ENCODE measurements at places on chromosomes 11 and 22. TPM values are rescaled to one million over a fixed set of nuclear protein-coding genes. Genes with fewer than 3 reads are reported as not detected.
A peak's percentile ranks its signal among the peaks of the same experiment; 100 is the strongest.

The LYVE1 gene
- total RNA-seq: 31.3 TPM

- DNase-seq: no peak
Observed at GRCh38 chr11:130442737-130443136, 5.7 kb upstream of the ADAMTS15 start.

- DNase-seq: no peak
Observed at GRCh38 chr22:48240935-48241230, 1478.4 kb downstream of the TBC1D22A start.

The KCNE3 gene
- total RNA-seq: 18.8 TPM

GRCh38 chr22:31279821-31280505, 12.3 kb downstream of the PIK3IP1 start:
- no peak for DNase-seq

The CABP4 gene
- total RNA-seq: 2.0 TPM

The PAX6 gene
- 1.8 TPM for total RNA-seq

DNA sequence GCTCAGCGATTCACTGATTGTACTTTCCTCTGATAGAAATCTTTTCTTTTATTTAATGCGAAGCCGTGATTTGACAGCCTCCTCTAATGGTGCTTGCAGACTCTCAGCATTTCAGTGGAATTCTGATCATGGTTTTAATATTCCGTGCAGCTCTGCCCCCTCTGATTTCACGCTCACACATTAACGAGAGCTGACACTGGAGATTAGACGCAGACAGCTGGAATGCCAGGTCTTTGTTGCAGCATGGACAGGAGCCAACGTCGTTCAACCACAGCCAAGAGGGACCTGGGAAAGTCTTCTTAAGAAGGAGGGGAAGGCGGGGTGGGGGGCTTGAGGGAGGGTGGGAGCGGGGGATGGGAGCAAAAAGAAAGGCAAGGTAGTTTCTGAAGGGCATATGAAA, 186.4 kb downstream of the BLID start:
- DNase-seq: no peak

The HPS4 gene
- total RNA-seq: 26.9 TPM

- DNase-seq: no peak
Observed at GRCh38 chr11:115263799-115264656, 240.2 kb downstream of the CADM1 start.

- no peak for DNase-seq
Observed at GRCh38 chr11:125174686-125175085, 10.1 kb downstream of the PKNOX2 start.

- DNase-seq: no peak
Observed at GRCh38 chr11:45021001-45021400, 70.3 kb upstream of the TP53I11 start.

DNA sequence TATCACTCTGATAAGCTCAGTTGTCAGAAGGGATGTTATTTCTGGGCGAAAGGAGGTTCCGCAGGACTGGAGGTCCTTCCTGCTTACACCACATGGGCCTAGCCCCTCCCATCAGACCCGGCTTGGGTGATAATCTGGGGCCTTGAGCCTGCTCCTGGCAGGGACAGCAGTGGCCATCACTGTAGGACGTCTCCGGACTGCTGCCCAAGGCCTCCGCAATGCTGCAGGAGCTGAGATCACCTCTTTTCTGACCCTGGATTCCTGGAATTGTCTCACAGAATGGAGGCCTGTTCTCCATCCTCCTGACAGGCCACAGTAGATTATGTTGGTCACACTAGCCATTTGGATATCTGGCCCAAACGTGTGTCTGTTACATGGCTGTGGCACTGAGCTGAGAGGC, 9.2 kb upstream of the BIK start:
- no peak for DNase-seq

The PHOX2A gene
- total RNA-seq: 0.61 TPM

GRCh38 chr22:28557184-28557583, 122.5 kb downstream of the TTC28 start:
- no peak for DNase-seq

The MISFA gene
- 2.0 TPM for total RNA-seq

DNA sequence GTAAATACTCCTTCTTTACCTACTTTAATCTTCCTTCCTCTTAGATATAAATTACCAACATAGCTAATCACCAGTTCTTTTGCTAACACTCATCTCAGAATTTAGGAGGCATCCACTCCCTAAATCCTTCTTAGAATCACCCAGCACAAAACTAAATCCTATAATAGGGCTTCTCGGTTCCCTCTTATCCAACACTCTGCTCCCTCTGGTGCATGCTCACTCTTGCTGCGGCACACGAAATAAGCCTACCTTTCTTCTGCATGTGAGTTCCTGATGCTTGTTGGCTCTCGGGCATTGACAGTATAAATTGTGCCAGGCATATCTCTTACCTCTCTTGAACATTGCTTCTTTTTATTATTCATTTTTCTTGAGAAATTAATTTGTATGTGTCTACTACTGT, 61.0 kb downstream of the OR5AK2 start:
- no peak for DNase-seq

The GLB1L2 gene
- total RNA-seq: 28.6 TPM

DNA sequence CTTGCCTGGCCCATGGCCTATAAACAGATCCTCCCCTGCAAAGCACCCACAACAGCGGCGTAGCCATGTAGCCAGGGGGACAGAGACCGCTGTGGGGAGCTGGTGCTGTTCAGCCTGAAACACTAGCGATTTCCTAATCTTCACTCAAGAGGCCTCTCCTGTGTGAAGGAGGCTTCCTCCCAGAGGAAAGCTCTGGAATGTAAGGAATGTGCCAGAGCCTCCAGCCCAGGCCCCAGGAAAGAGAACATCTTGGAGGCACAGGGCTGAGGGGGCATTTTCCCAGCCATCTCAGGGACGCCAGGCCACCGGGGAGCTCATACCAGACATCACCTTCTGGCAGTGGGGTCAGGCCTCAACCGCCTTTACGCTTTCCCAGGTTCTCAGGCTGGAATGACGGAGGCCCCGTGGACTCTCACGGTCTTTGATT, 24.0 kb downstream of the MIAT start:
- DNase-seq: no peak

The LMO1 gene
- not detected for total RNA-seq

DNA sequence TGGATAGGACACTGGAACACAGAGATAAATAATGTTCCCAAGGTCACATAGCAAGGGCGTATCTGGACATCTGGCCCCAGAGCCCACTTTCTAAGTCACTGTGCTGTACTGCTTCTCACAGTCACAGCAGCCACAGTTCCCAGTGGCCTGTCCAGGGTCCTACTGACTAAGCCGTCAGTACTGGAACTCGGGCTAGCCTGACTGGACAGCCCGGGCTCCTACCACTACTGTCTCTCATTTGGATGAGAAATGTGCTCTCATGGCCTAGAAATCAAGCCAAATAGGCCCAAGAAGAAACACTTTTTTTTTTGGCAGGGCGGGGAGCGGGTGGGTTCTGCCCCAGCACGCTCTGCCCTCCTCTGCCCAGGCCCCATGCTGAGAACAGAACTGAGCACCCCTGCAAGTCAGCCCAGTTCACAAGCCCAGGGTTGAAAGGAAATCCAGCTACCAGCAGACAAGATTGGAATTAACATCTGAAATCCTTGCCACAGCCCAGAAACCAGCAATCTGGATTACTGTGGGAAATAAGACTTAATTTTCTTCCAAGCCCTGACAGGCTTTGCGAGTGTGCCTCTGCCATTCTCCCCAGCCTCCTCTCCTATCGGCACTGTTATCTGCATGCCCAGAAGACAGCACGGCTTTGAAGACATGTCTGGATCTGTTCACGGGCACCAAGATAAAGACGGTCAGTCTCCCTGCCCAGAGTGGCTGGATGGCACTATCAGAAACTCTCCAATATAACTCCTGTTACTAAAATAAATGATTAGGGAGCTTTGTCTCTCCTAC, 182.9 kb upstream of the NCAM1 start:
- DNase-seq: no peak

DNA sequence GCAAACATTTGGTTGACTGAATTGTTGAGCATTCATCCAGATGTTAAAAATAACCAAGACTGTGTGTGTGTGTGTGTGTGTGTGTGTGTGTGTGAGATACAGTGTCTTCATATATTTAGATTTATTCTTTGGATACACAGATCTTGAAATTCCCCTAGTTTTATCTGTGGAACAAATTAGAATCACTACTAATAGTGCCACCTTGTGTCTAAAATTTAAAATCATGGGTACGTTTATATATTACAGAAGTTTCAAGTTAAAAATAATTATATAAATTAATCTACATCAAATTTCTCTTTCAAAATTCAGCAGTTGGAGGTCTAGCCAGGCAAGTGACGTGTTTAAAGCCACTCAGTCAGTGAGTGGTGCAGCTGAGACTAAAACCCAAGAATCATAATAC, 1566.2 kb upstream of the TENM4 start:
- DNase-seq: no peak

GRCh38 chr11:102114032-102114431, 3.8 kb downstream of the YAP1 start:
- no peak for DNase-seq

DNA sequence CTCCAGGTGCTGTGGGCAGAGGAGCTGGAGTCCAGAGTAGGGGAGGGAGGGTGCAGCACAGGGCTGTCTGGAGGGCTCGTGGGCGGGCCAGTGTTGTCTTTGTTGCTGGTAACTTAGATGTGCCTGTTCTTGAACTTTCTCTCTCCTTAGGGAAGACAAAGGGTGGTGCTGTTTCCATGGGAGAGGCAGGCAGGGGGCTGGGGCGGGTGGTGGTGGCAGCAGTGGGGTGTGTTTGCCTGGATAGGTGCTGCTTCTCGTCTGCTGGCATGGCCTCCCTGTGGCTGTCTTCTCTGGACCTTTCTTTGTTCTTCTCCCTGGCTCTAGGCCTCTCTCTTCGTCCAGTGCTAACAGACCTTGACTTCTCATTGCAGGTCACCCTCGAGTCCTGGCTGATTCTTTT, 8.5 kb downstream of the SIDT2 start:
- DNase-seq: no peak

DNA sequence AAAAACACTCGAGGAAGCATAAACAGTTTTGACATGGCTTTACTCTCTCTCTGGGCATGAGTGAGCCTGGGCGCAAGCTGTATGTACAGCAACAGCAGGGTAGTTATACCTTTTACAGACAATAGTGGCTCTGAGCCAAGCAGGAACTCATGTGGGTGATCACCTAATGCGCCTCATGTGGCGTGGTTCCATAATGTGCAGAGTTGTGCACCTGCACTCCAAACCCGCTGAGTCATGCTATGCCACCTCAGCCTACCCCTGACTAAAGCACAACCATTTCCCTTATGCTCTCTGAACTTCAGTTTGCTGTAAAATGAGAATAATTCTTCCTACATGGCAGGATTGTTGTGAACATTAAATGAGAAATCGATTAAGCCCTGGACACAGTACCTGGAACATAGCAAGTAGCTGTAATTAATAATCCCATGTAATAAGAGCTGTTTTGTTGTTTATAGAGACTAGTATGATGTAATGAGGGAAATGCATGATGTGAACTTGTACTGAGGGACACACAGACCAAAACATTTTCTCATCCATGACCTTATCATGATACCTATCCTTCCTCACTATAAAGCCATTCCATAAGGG, 71.6 kb downstream of the CCDC34 start:
- DNase-seq: peak; percentile 77

- DNase-seq: no peak
Observed at GRCh38 chr22:44247346-44247745, 65.4 kb downstream of the SHISAL1 start.

GRCh38 chr11:97430877-97431276, 1041.1 kb downstream of the JRKL start:
- DNase-seq: no peak

The BID gene
- total RNA-seq: 33.2 TPM

The OR52J3 gene
- total RNA-seq: not detected

The OR51B4 gene
- not detected for total RNA-seq

- DNase-seq: no peak
Observed at GRCh38 chr11:83441601-83442000, 155.4 kb upstream of the CCDC90B start.

The GLB1L3 gene
- not detected for total RNA-seq

DNA sequence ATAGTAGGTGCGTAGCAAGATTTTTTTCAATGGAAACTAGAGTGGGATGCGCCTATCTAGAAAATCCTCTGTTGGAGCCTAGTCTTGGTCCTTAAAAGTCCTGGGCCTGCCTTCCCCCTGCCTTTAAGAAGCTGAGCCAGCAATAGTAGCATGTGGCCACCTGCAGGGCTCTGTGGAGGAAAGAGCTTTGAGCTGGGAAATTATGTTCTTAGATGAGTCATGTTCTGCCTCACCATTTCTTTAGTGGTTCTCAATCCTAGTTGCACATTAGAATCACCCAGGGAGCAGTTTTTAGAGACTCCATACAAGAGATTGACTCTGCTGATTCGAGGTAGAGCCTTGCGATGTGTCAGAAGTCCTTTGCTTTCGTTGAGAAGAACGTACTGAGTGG, 133.5 kb downstream of the COMMD9 start:
- no peak for DNase-seq

- no peak for DNase-seq
Observed at GRCh38 chr11:43992183-43992582, 49.7 kb downstream of the C11orf96 start.

DNA sequence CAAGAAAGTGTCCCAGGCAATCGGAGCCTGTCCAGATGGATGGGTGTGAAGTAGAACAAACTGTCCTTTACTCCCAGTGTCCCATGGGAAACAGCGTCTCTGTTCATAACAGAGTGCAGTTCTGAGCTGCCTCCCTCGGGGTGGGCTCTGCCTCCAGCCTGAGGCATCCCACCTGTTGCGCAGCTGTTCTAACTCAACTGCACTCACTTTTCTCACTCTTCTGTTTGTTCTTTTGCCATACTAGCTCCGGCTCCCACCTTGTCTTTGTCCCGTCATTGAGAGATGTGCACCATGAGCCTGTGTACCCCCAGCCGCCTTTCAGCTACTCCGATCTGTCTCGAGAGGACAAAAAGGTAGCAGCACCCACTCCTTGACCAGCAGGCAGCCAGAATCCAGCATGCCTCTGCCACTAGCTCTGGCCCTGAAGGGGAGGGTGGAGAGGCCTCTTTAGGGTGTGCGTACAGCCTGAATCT, 20.7 kb upstream of the CDC42EP2 start:
- DNase-seq: peak; percentile 44

- no peak for DNase-seq
Observed at GRCh38 chr11:47854667-47855066, 6.5 kb upstream of the NUP160 start.

- no peak for DNase-seq
Observed at GRCh38 chr11:12731841-12732336, 57.7 kb downstream of the TEAD1 start.

- no peak for DNase-seq
Observed at GRCh38 chr11:69138265-69138664, 17.5 kb upstream of the SMIM38 start.

The NAALADL1 gene
- total RNA-seq: 34.1 TPM

GRCh38 chr11:36270701-36271100, 18.5 kb downstream of the COMMD9 start:
- DNase-seq: no peak

The ACTN3 gene
- not detected for total RNA-seq

The MYEOV gene
- total RNA-seq: 3.8 TPM

All from left colon (tissue), 2 donors.